GM04504 (cell line): ENCODE measurements at places on chromosomes 1 and 21.

GRCh38 chr1:175176246-175176645 is 16.3 kb downstream of the KIAA0040 start:
- DNase-seq, result no peak

GRCh38 chr21:30194701-30195299 is 21.1 kb downstream of the CLDN8 start:
- no peak for DNase-seq

GRCh38 chr1:219326843-219327242 is 153.2 kb downstream of the LYPLAL1 start:
- DNase-seq, result no peak

DNA sequence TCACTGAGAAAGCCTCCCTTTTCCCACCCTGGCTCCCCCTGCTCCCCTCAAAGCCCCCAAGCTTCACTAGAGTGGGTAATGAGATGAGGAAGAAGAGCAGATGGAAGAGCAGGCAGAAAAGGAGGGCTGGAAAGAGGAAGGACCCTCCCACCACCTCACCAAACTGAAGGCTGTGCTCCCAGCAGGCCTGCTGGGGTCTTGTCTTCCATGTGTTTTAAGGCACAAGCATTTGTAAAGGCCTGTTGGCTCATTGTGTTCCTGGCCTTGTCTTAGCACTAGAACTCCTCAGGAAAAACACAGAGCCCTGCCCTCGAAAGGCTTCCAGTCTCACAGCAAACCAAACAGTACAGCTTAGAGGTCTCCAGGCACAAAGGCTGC is 51.5 kb downstream of the TOMM20 start:
- DNase-seq, result no peak

GRCh38 chr1:3433596-3434320 is 20.7 kb upstream of the ARHGEF16 start:
- no peak for DNase-seq
